Inflammatory macrophage (primary cell): ENCODE measurements at places on chromosomes 6 and 20.

GRCh38 chr6:11215773-11216172 is 16.7 kb downstream of the NEDD9 start:
- no peak for DNase-seq

GRCh38 chr6:105804000-105804399 is 282.1 kb upstream of the PRDM1 start:
- DNase-seq: no peak

GRCh38 chr6:32401284-32401963 is 5.6 kb downstream of the BTNL2 start:
- no peak for DNase-seq

- no peak for DNase-seq
Measured at GRCh38 chr6:93417421-93418013, 1.8 kb downstream of the EPHA7 start.

DNA sequence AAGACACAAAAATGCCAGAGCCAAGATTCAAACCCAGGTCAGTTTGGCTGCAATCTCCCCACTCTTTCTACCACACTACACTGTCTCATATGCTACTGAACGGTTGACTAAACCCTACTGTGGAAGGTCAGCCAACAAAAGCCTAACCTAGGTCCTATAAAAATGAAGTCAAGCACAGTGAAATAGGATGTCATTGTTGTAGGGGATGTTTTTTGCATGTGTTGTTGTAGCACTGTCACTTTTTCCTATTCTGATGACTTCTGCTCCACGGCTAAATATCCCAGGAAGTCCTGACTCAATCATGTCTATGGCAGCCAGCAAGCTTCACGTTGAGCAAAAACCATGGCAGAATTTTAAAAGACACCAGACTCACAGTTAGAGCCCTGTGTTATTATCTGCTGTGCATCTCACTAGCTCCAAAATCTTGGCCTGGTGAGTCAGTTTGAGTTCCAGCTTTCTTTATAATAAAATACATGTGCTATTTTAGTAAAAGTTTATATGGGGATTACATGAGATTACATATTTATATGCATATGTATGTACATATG is 322.1 kb upstream of the NT5E start:
- DNase-seq: no peak

DNA sequence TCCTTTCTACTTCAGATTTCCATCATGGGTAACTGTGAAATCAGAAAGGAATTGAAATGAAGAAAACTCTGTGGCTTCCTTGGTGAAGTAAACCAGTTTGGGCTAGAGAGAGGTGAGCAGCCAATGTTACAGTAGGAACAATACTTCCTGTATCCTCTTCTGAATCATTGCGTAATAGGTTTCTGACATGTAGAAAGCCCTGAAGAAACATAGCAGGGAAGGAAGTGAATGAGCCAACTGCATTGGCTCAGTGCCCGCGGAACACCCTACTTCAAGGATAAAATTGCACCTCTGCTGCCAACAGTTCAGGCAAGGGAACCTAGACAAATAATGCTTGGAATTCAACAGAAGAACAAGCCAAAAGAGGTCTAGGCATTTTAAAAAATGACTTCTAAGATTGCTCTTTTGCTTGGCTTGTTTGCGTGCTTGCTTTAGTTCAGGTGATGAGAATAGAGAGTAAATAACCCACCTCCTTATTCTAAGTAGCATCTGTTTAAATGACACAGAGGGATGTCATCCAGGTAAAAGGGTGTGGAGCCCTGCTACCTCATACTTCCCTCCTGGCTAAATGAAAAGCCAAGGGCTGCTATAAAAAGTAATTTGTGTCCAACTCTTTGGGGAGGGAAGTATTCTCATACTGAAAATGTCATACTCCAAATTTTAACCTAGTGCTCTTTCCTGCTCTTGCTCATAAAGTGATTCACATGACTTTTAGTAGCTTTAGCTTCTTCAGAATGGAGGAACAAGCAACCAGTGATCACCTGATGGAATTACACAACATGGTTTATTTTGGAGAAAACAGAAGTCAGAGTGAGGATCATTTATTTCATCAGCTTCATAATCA is 30.0 kb upstream of the AKIRIN2 start:
- DNase-seq: peak; percentile 94

DNA sequence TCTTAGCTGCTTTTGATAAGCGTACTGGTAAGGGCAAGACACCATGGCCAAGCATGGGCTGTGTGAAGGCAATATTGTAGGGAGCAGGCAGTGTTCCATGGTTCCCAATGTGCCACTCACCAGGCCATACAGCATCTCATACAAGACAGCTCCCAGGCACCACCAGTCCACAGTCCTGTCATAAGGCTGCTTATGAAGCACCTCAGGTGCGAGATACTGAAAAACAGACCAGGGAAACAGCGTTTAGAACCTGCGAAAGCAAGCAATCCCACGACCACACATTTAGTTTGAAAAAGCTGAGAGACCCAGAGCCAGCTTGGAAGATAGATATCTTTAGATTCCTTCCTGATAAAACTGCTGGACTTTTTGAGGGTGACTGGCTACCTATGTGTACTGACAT is 119.1 kb upstream of the SLC2A12 start:
- DNase-seq: peak; percentile 52

DNA sequence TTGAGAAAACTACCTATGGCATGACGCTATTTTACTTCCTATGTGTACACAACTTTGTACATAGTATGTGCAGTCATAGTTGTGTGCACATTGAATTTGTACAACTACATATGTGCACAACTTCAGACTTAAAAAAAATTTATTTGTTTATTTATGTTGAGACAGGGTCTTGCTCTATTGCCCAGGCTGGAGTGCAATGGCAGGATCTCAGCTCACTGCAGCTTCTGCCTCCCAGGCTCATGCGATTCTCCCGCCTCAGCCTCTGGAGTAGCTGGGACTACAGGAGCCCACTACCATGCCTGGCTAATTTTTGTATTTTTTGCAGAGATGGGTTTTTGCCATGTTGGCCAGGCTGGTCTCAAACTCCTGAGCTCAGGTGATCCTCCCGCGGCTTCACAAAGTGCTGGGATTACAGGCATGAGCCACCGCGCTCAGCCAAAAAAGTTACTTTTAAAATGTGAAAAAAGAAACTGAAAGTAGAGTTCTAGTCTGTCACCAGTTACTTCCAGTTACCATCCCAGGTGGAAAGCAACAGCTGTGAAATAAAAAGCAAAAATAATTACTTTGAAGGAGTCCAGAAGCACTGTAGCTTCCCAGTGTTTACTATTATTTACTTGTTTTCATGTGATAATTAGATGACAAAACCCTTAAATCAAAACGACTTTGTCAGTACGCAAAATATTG is 1.7 kb upstream of the ZKSCAN8 start:
- DNase-seq: no peak

DNA sequence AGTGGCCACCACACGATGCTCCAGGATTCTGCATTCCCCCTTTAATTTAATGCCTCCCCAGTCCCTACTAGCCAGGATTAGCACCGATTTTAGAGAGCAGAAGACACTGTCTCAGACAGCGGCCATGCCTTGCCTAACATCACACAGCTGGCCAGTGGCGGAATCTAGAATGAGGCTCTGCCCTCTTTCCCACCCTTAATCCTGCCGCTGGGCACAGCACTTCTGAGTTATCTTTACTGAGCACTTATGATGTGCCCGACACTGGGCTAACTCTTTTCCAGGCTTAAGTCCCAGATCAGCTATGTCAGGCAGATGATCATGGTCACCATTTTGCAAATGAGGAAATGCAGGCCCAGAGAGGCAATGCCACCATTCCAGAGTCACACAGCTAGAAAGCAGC is 5.6 kb upstream of the BPIFA2 start:
- no peak for DNase-seq

GRCh38 chr20:46221256-46221833 is 87.0 kb downstream of the CDH22 start:
- no peak for DNase-seq

GRCh38 chr6:23277521-23278179 is 708.3 kb downstream of the HDGFL1 start:
- DNase-seq: no peak

- DNase-seq: peak; percentile 82
Measured at GRCh38 chr6:15615802-15616201, 47.0 kb downstream of the DTNBP1 start.

- no peak for DNase-seq
Measured at GRCh38 chr6:11430036-11430435, 107.5 kb upstream of the TMEM170B start.

GRCh38 chr6:144415014-144415413 is 129.9 kb downstream of the UTRN start:
- DNase-seq: no peak

DNA sequence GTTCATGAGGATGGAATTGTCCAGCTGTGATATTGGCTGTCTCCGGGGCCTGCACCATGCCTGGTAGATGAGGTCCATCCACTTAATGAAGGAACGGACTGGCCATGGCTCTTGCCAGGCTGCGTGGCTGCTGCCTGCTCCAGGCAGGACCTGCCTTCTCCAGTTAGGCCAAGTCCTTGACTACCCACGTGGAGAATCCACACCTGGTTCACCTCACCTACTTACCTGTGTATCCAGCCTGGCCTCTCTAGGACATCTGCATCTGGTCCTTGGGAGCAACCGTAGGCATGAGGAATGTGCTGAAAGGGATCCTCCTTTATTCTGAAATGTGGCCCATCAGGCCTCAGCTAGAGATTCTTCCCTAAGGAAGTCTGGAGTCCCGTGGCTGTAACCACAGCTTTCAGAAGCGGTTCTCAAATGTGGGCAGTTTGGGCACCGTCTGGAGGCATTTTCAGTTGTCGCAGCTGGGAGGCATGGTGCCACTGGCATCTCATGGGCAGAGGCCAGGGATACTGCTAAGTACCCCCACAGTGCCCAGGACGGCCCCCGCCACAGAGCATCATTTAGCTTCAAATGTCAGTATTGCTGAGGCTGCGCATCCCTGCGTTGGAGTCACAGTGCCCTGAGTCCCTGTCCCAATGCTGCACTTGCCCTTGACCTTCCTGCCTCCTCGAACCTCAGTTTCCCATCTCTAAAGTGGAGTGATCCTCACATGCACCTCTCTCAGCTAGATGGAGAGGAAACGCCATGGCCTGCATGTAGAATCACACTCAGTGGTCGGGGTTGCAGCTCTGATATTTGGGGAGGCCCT is 67.5 kb downstream of the PHACTR3 start:
- no peak for DNase-seq

DNA sequence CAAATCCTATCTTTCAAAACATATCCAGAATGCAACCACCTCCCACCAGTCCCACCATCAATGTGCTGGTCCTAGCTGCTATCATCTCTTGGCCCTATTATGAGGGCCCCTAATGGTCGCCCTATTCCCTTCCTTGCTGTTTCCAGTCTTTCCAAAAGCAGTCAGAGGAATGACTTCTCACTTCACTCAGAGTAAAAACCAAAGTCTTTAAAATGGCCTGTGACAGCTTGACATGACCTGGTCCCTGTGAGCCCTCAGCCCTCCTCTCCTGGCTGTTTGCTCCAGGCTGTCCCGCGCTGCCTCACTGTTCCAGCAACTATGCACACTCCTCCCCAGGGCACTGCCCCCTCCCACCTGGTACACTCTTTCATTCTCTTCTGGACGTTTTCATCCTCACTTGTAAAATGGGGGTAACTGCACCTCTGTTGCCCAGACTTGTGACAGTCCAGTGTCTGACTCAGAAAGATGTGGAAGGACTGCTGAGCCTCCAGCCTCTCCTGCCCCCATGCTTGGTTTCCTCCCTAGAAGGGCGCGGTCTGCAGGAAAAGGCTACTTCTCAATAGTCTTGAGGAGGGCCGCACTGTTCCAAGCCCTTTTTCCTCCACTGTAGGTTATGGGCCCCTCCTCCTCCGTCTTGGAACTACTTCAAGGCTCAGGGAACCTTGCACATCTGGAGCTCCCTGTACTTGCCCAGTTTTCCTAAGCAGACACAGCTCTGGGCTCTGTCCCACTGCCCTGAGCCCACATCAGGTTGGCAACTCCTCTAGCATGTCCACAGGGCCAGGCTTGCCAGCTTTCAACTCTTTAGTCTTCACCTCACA is 64.7 kb downstream of the MYH7B start:
- no peak for DNase-seq

DNA sequence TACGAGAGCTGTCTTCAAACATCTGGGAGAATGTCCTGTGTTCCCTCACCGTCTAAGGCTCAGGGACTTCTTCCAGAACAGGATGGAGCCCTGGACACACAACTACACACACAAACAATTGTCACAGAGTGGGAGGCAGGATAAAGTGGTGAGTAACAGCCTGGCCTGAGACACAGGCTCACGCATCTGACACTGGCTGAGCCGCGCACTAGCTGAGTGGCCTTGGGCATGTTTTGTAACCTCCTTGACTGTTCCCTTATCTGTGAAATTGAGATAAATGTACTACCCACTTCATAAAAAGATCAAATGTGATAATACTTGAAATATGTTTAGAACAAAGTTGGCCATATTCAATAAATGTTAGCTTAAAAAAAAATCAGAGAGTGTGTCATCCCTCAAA is 132.4 kb upstream of the ARMC2 start:
- peak; percentile 17 for DNase-seq

DNA sequence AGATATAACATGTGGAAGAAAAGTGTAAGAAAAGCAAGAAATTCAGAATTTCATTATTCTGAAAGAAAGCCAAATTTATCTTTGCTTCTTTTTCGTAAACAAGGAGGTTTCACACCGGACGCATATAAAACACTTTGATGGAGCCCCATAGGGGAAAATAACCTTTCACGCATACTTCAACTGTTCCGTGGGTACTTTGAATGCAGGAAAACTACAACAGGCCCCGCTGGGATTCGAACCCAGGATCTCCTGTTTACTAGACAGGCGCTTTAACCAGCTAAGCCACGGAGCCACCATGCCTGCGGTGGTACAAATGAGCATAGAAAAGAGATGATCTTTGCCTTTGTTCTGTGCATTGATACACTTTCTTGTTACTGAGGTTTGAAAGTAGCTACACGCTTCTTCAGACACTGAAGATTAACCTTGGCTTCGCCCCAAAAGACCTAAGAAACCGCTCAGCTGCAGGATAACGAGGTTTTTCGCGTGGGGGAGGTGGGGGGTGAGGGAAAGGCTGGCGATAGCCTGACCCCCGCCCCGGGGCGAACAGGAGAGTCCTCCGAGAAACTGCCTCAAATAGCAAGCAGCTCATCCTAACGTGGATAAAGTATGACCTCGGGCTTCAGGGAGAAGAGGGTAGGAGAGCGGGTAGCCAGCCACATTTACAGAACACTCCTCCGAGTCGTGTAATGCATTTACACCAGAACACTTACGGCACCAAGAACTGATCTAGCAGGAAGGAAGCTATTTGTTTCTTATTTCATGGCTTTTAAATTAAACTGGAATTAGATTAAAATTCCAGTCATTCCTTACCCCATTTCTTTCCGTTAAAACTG is 5.3 kb upstream of the HMGN4 start:
- peak; percentile 95 for DNase-seq

DNA sequence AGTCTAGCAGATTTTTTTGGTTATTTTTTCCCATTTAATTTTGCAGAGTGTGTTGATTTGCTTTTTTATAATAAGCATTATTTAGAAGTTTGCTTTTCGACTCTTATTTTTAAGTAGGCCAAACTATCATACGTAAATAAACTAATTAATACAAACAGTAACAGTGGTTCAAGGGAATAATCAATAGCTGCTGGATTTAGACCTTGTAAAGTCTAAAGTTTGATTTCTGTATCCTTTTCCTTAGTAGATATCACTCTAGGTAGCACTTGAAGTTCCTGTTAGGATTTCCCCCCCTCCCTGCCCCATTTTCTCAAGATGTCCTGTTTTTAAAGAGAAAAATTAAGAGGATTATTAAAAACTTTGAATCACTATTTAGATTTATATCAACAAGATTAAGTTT is 136.1 kb downstream of the B3GAT2 start:
- no peak for DNase-seq
